ENCODE measurements at places on chromosomes 7 and 10. TPM values are rescaled to one million over a fixed set of nuclear protein-coding genes. Genes with fewer than 3 reads are reported as not detected.

LIPJ gene
- not detected for total RNA-seq

GBX1 gene
- total RNA-seq = not detected

ADD3 gene
- total RNA-seq = 135 TPM

OTUD1 gene
- total RNA-seq = 78.9 TPM

FBXL13 gene
- 1.5 TPM for total RNA-seq

DLD gene
- 83.5 TPM for total RNA-seq

PDE6C gene
- not detected for total RNA-seq

All from CD8-positive, alpha-beta T cell (primary cell).